NCI-H146 (cell line): ENCODE measurements at places on chromosomes 6 and 20.

DNA sequence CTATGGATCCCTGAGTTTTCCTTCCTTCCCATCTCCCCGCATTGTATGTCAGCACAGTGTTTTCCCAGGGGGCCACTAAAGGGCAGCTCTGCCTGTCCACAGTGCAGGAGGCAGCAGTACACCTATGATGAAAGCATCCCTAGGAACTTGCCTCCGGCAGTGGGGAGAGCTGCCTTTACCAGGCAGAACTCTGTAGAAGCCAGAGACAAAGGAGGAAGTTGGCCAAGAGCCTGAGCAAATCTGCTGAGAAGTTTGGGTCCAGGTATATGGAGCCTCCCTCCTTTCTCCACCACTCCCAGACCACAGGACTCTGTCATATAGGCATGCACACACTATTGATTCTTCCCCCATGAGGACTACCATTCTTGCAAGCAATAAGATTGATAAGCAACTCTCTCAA lies 282.7 kb downstream of the TBC1D7 start:
- DNase-seq = no peak

GRCh38 chr6:28824793-28825731 lies 98.7 kb downstream of the TRIM27 start:
- DNase-seq = no peak

DNA sequence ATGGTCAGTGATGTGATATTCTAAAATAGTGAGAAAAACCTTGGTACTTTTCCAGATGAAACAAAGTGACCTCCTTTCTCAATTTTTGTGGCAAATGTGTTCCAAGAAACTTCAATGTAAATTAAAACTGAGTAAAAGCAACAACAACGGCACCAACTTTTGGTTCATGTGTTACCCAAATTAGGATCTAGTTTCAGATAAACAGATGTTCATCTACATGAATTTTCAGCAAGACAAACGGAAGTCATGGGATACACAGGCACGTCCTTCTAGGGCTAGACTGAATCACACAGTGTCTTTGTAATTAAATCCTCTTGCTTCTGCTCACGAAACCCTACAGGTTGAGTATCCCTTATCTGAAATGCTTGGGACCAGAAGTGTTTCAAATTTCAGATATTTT lies 915.2 kb downstream of the TFAP2A start:
- DNase-seq = no peak

- peak; percentile 7 for DNase-seq
These were observed at the start of gene TOX2 for GRCh38 chr20:43914311-43915210. TOX2 (plus strand) TSS chr20:43914852; CDS start chr20:43914892, 40 bp downstream.

- DNase-seq = no peak
These were observed 40.6 kb downstream of the TOX2 start for GRCh38 chr20:43955062-43955749.

DNA sequence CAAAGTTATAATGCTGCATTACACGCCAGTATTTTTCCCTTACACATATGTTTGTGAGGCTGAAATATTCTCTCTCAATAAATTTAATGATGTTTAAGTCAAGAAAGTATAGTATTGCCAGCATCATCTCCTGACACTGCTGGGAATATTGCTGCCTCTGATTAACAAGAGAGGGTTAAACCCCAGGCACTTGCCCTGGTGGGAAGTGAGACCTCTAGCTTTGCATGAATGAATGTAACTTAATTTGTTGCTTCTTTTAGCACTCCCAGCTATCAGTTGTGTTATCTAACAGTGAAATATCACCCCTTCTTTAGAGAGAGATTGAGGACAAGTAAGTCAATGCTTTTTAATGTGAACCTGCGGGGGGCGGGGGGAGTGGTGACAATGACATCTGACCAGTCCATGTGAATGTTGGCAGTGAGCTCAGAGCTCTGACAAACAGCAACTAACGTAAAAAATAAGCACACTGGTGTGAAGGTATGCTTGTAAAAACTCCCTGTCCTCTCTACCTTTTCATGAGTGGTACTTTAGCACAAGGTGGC lies 9.8 kb downstream of the FOXA2 start:
- DNase-seq = peak; percentile 85

- no peak for DNase-seq
These were observed 24.4 kb downstream of the RRAGD start for GRCh38 chr6:89387516-89388201.

DNA sequence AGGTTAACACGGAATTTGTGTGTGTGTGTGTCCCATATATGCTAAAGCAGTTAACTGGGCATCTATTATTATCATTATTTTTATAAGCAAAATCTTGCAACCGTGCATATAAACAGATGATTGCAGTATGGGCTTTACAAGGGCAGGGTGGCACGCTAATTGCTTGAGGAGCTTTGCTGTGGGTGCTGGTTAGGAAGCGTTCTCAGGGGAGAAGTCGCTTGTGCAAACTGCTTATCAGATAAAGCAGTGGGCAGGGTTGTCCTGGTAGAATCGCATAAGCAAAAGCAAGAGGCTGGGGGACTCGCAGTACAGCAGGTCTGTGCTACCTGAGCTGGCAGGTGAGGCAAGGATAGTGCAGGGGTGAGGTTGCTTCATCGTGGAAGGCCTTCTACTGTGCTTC lies 9.7 kb upstream of the CCN6 start:
- no peak for DNase-seq

DNA sequence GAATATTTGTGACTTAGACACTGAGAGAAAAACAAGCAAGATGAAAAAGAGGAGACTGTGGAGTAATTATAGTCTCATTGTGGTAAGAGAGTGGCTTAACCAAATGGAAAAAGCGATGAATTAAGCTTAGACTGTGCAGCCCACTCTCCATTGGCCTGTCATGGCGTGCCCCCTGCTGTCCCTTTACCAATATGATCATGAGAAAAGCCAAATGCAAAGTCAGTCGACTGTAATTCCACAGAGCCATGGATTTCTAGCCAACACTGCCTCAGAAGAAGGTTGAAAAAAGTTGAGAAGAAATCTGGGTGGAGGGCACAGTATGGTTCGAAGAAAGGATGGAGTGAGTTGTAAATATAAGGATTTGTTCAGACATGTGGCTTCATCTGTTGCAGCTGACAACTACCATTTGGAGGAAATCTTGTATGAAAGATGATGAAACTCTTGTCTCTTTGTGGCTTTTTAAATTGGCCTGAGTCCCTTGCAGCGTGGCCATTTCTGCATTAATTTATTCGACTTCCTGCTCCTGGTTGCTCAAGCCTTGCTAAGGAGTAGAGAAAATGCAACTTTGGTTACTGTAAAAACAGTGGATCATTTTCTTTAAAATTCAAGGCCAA lies 251.4 kb downstream of the DOK5 start:
- DNase-seq = no peak

- DNase-seq = no peak
These were observed 1283.3 kb upstream of the GJE1 start for GRCh38 chr6:140849456-140849855.

- no peak for DNase-seq
These were observed 49.1 kb downstream of the HFE start for GRCh38 chr6:26136321-26136720.

DNA sequence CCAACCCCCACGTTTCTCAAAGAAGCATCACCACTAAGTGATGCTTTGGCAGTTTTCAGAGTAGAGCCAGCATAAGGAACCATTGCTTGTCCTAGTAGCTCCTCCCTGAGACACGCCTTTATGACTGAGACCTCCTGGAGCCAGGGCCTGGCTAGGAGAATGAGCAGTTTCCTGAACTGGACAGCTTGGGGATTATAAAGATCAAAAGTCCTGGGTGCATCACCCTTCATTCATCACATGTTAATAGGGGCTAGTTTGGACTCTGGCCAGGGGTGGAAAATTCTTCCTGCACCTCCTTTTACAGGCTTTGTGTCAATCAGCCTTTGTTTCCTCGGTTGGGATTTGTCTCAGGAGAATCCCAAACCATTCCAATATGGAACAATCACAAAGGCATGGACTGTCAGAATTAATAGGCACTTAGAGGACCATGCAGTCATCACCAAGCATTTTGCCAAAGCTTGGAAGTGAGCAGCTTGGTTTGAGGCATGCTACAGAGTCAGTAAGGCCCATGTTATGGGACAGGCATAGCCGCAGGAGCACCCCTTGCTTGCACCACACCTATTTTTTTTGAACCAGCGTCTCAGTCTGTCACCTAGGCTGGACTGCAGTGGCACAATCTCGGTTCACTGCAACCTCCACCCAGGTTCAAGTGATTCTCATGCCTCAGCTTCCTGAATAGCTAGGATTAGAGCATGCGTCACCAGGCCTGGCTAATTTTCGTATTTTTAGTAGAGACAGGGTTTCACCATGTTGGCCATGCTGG lies 64.9 kb upstream of the TGM3 start:
- no peak for DNase-seq

DNA sequence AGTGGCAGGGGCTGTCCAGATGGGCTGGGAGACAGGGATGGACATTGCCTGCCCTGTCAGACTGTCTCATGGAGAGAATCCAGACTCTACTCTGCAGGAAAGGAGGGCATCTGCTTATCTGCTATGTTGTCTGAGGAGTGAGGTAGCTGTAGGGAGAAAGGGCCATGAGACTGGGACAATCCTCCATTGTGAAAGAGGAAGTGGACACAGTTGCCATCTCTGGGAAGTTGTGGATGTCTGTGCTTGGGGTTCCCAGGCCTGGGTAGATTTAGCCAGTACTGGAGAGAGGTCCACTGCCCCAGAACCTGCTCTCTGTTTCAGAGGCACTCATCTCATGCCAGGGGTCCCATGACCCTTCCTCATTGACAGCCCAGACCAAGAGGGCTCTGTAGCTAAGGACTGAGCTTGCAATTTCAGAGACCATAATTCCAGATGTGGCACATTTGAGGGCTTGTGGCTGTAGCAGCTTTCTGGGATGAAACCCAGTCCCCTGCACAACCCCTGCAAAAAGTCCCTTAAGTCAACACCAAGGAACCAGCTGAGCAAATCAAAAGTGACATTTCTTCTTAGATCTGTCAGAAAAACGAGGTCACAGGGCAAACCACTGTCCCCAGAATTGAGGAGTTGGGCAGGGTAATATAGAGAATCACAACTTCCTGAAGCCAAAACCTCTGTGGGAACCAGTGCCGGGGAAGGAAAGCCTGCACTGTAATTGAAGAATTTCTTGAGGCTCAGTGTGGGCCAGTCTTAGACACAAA lies 4.1 kb upstream of the SIRPG start:
- no peak for DNase-seq

DNA sequence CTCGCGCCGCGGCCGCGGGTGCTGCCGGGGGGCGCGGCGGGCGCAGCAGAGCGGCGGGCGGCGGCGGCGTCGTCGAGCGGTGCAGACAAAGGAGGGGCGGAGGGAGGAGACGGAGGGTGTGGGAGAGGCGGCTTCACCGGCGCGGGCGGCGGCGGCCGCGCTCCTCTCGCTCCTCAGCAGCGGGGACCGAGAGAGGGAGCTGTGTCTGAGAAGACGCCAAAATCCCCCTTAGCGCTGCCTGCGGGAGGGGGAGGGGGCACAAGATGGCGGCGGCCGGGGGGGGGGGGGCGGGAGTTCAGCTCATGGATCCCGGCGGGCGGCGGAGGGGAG lies 296 bp downstream of the ADNP start:
- DNase-seq = no peak

DNA sequence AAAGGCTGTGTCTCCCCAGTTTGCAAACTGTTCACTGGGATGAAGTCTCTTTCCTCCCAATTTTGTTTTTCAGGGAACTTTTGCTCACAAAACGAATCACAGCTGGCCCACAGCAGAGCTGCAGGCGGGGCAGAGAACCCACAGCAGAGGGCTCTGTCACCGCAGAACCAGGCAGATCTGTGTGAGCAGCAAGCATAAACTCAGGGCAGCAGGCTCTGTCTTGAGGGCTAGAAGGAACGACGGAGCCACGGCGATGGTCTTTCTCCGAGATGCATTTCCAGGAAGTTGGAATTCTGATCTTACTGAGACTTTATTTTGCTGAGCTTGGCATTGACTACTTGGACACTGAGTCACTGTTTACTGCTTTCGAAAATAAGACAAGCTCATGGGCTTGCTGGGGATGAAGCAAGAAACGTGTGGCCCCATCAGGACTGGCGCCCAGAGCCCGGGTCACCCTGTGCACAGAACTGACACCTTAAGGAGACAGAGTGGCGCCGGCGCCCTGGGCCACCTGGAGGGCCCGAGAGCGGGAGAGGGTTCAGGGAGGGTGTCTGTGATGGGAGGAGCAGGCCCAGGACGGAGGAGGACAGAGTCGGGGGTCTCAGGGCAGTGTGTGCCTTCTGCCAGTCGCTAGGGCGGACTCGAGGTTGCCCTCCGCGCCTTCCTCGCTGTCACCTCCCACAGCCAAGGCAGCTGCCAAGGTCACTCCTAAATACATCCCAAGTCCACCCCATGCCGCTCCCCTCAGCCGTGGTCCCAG lies 106.3 kb upstream of the NXT1 start:
- DNase-seq = no peak

GRCh38 chr6:166836785-166837718 lies 119.3 kb downstream of the RNASET2 start:
- no peak for DNase-seq

GRCh38 chr6:90083891-90084290 lies 189.6 kb downstream of the GJA10 start:
- DNase-seq = no peak

GRCh38 chr20:4750381-4750780 lies 28.7 kb downstream of the PRND start:
- no peak for DNase-seq

GRCh38 chr6:130955755-130956154 lies 107.3 kb downstream of the EPB41L2 start:
- DNase-seq = peak; percentile 74

- no peak for DNase-seq
These were observed 4.5 kb downstream of the TDP2 start for GRCh38 chr6:24662236-24662635.
